NCI-H187 (cell line): ENCODE measurements at places on chromosomes 12 and 14.

DNA sequence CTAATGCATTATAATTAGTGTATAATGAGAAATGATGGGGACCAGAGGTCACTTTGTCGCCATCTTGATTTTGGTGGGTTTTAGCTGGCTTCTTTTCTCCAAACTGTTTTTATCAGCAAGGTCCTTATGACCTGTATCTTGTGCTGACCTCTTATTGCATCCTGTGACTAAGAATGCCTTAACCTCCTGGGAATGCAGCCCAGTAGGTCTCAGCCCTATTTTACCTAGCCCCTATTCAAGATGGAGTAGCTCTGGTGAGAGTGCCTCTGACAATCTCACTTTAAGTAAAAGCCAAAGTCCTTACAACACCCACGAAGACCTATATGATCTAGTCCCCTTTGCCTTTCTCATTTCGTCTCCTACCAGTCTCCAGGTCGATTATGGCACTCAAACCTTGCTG, 28.3 kb upstream of the STRAP start:
- no peak for DNase-seq

- no peak for DNase-seq
Observed at GRCh38 chr12:48388938-48389337, 38.2 kb upstream of the ZNF641 start.

DNA sequence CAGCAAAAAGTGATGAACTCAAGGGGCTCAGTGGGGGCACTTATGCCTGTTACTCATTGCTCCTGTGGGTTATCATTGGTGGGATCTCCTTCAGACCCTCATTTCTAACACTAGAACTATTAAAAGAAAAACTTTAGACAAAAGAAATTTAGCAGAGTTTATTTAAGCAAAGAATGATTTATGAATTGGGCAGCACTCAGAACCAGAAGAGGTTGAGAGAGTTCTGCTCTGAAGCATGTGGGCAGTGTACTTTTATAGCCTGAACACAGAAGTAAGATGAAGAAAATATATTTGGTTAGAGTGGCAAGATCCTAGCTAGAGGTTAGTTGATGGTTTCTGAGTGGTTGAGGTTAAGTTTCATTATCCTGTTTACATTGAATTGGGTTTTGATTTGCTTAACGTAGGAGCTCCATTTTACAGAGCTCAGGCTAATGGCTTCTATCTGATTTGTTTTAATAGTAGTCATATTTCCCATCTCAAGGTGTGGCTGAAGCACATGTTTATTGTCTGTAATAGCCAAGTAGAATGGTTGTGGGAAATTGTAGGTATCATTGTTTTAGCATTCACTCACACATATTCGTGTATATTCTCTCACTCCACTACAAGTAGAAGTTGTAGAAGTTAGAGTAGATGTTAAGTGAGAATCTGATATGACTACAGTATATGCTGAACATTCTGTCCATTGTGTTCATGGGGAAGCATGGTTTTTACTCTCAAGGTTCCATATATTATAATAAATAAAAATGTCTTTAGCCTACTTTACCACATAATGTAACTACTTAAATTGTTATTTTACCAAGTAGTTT, 27.6 kb downstream of the LEMD3 start:
- DNase-seq: no peak

DNA sequence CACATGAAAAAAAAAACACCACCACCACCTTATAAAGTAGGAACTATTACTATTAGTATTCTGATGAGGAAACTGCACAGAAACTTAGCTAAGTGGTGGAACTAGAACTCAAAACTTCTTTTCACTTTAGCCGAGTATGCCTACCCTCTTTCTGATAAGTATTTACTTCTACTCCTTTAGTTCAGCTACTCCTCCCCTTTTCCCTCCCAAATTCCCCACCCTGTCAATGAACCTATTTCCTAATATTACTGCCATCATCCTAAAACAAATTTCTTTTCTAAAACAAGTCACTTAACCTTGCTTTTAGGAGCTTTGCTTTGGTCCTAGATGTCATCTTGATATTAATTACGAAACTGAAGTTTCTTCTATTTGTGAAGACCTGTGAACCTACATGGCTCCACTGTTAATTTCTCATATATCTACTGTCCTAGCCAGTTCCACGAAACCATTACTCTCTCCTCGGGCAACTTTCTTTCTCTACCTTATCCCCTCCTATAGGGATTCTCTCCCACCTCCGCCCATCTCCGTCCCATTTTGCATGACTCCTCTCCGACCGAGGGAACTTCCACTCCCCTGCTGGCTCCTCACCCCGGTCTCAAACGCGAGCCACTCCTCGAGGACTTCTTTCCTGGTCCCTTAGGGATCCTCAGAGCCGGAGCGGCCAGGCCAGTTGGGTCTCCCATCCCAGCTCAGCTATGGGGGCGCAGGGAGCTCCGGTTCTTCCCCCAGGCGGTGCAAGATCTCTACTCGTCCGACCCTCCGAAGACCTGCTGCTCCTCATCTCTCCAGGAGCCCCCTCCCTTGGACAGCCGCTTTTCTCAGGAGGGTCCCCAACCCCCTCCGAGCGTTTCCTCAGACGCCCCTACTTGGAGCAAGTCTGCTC, 1.1 kb downstream of the NUMB start:
- no peak for DNase-seq

GRCh38 chr12:92992041-92992440, 62.9 kb upstream of the EEA1 start:
- no peak for DNase-seq

DNA sequence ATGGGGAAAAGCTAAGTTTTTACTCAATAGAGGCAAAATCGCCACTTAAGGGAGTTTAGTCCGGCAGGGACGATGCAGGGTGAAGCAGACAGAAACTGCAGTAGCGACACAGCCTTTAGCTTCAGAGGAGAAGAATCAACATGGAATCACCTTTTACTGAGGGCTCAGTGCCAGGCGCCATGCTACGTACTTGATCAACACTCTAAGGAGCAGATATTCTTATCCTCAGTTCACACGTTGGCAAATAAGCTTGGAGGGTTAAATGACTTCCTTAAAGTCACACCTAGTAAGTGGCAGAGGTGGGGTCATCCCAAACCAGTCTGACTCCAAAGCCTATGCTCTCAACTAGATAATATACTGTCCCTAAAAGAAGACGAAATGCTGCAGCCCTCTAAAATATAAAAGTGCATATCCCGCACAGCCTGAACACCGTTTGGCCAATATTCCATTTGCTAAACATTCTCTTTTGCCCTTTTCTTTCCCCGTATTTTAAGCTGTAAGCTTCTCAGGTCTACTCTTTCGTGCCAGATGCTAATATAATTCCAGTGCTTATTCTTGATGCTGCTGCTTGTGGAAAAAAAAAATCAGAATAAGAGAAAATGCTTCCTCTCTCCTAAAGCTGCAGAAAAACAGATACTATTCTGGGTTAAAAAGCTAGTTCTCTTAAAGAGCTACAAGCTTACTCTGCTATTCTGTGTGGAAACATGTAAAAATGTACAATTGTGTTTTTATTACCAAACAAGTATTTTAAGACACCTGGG, 10.9 kb downstream of the CCDC92 start:
- DNase-seq: no peak

GRCh38 chr14:94382716-94383596, 5.4 kb downstream of the SERPINA1 start:
- no peak for DNase-seq

GRCh38 chr12:107236824-107237511, 143.6 kb upstream of the CRY1 start:
- no peak for DNase-seq

- DNase-seq: no peak
Observed at GRCh38 chr12:58086006-58086405, 144.6 kb downstream of the ATP23 start.

DNA sequence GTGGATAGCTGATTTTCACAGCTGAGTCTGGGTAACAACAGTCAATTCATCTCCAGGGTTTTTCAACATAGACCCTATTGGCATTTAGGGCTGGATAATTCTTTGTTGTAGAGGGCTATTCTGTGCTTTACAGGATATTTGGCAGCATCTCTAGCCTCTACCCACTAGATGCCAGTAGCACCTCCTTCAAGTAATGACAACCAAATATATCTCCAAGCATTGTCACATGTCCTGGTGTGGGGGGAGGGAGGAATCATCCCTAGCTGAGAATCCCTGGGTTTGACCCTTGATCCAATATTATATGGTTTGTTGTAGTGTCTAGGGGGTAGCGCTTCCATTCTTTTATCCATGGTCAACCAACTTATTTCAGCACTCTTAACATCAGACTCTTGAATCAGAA, 157.2 kb downstream of the ANO4 start:
- DNase-seq: peak; percentile 40

GRCh38 chr14:91417120-91417982, at the start of gene CCDC88C:
Gene CCDC88C (minus strand): TSS chr14:91417820. CDS start chr14:91417690, 130 bp downstream.
- DNase-seq: peak; percentile 57

DNA sequence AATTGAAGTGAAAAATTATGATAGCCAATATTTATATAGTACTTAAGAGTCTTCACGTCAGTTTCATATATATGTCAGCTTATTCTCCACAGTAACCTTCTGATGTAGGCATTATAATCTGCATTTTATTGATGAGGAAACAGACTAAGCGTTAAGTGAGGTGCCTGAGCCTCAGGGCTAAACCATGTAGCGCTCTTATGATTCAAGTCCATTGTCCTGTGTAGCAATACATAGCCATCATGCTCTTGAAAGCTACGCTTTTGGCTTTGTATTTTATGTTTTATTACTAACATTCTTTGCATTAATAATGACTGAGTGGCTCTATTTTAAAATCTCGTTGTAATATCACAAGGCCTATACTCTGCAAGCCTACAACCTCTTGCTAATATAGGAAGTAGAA, 79.0 kb downstream of the ANO6 start:
- no peak for DNase-seq

DNA sequence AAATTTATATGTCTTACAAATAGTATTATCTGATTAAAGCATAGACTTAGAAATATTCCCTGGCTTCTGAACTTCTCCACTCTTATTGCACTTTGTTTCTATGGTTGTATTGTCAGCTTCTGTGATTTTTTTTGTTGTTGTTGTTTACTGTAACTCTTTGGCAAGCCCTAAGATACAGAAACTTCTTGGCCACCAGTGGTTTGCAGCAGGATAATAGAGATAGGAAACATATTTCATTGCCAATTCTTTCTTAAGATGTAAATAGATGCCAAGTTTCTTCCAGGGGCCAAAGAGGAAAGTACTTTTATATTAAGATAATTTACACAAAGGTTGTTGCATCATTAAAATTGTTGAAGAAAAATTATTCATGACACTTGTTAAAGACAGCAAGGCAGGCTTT, 123.8 kb downstream of the PTPRB start:
- DNase-seq: no peak

GRCh38 chr12:58387199-58387598, 445.8 kb downstream of the ATP23 start:
- no peak for DNase-seq

GRCh38 chr14:69767369-69767999, 542 bp downstream of the SRSF5 start:
- DNase-seq: peak; percentile 89

DNA sequence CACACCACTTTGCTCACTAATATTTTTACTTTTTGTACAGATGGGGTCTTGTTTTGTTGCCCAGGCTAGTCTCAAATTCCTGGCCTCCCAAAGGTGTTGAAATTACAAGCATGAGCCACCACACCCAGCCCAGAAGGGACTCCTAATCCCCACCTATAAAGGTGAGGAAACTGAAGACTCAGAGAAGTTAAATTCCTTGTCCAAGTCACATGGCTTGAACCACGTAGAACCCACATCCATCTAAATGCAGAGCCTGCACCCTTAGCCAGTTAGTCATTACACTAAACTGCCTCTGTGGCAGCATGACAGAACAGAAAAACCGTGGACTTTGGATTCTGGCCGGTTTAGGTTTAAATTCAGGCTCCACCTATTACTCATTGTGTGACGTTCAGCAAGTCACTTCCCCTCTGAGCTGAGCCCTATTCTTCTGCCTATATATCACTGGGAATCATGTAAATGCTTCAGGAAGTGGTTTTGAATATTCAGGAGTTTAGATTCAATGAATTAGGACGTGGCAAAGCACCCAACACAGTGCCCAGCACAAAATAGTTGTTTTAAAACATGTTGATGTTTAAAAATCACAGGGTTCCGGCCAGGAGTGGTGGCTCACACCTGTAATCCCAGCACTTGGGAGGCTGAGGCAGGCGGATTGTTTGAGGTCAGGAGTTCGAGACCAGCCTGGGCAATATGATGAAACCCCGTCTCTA, 3.0 kb upstream of the CORO1C start:
- DNase-seq: no peak

- DNase-seq: no peak
Observed at GRCh38 chr14:103196716-103197115, 73.5 kb downstream of the TNFAIP2 start.

DNA sequence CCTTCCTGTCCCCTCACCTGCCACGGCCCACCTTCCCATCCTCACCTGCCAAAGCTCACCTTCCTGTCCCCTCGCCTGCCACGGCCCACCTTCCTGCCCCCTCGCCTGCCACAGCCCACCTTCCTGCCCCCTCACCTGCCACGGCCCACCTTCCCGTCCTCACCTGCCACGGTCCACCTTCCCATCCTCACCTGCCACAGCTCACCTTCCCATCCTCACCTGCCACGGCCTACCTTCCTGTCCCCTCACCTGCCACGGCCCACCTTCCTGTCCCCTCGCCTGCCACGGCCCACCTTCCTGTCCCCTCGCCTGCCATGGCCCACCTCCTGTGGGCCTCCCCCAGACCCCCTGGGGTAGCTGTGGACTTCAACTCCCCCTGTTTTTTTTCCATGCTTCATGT, 48.8 kb upstream of the GPR68 start:
- no peak for DNase-seq

GRCh38 chr12:103493199-103493598, 2.6 kb downstream of the C12orf42 start:
- no peak for DNase-seq

- no peak for DNase-seq
Observed at GRCh38 chr12:69999561-69999960, 174.5 kb downstream of the MYRFL start.

- DNase-seq: peak; percentile 45
Observed at GRCh38 chr14:101196795-101197590, 293.5 kb upstream of the RTL1 start.

- DNase-seq: no peak
Observed at GRCh38 chr12:57632073-57632957, 686 bp downstream of the B4GALNT1 start.

DNA sequence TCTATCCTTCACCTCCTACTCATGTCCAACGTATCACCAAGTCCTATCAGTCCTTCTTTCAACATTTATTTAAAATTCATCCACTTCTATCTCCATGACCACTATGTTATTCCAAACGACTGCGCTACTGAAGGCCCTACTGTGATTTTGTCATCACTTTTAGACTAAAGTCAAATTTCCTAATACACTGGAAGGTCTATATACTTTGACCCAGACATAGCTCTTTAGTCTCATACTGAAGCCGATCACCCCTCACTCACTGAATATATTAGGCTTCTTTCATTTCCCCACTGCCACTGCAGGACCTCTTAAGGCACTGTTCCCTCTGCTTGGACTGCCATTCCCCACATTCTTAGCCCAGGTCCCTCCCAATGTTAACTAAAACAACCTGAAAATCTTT, 25.6 kb downstream of the SLC38A4 start:
- no peak for DNase-seq

- no peak for DNase-seq
Observed at GRCh38 chr14:57391517-57392195, 1.3 kb downstream of the NAA30 start.

- DNase-seq: no peak
Observed at GRCh38 chr14:105299654-105300541, 903 bp downstream of the BRF1 start.

- no peak for DNase-seq
Observed at GRCh38 chr12:121087467-121088194, 45.0 kb upstream of the P2RX7 start.
